Posterior cingulate gyrus (tissue), 11 donors: ENCODE measurements at places on chromosomes 16 and 17.

- peak; percentile 78 for DNase-seq
Measured at GRCh38 chr17:40314584-40314956, 5.6 kb downstream of the RARA start.

- no peak for DNase-seq
Measured at GRCh38 chr17:72970246-72970645, 122.2 kb downstream of the SLC39A11 start.

DNA sequence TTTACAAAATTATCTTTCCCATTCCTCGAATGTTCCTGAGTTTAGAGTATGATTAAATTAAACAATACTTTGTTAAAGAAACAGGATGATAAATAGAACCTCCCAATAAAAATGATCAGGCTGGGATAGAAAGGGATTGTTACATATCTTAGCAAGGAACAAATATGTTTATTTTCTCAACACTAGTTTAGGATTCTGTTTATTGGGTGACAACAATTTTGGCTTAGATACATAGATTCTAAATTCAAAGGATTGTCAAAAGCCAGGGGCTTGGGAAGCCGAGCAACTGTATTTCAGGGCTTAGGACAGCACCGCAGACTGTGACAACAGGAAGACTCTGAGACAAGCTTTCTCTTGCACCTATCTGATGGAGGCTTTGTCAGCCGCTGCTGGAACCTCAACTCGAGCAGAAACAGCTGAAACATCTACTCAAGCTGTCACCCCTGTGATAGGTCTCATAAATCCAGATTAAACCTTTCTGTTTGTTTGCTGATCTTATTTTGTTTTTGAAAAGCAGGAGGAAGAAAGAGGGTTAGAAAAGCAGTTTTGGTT, 562.8 kb upstream of the ZFHX3 start:
- DNase-seq: no peak

DNA sequence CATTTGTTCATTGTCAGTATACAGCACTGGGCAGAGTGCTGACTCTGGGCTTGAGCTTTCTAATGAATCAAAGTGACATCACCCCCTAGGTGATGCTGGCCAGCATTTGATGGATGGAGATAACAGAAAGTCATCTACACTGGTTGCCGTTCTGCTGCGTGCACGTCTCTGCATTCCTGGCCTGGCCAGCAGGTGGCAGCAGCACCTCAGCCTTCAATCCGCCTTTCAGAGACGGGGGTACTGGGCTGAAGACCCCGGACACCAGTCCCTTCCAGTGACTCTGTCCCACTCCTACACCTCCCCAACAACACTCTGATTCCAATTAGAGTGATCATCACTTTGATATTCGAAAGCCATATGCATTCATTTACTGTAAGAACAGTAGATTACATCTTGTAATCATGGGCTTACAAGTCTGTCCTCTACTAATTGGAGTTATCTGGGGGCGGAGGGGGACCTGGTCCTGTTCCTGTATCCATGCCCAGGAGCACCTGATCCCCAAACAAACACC, 6.0 kb downstream of the CPSF4L start:
- peak; percentile 92 for DNase-seq

- no peak for DNase-seq
Measured at GRCh38 chr16:88870608-88871348, 4.3 kb upstream of the PABPN1L start.

DNA sequence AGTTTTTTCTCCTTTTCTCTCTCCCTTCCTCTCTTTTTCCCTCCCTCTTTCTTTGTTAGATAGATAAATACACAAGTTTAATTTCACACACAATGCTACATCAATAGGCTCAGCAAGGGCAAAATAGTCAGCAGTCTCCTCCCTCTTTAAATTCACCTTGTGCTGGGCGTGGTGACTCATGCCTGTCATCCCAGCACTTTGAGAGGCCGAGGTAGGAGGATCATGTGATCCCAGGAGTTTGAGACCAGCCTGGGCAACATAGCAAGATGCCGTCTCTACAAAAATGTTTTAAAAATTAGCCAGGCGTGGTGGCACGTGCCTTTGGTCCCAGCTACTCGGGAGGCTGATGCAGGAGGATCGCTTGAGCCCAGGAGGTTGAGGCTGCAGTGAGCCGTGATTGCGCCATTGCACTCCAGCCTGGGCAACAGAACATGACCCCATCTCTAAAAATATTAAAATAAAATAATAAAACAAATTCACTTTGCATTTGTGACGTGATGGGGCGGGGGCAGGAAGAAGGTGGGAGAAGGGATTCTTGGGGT, 27.4 kb downstream of the IL21R start:
- DNase-seq: no peak

DNA sequence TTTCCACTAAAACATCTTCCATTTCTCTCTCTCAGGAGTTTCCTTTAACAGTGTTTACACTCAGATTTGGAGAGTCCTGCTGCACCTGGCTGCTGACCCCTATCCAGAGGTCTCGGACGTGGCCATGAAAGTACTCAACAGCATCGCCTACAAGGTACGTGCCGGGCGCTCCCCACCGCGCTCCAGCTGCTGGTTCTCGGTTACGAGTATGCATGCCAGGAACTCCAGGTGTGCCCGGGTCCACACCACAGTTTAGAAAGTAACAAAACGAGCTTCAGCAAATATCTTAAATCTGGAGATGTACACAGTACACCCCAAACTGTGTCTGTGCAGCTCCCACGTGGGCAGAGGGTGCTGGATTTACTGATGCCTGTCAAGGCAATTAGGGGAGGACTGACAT, 82.9 kb upstream of the CHMP6 start:
- peak; percentile 61 for DNase-seq

DNA sequence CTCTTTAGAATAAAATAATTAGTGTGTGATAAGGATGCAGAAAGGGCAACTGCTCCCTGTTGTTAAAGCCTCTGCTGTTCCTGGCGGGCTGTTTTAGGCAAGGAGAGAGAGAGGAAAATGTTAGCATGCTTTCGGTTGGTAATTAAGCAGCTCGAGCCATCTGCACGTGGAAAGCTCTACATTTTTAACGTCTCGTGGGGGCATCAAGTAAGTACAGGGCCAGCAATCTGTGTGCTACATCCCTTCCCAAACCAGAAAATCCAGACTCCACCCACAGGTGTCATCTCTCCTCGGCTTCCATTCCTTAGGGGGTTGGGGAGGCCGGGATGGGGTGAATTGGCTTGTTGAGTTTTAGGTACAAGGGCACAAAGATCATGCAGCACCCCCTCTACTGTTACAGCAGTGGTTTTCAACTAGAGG, 62.4 kb upstream of the MARCHF10 start:
- DNase-seq: no peak
